ENCODE measurements at places on chromosomes 2 and 18.

GRCh38 chr18:59877361-59877760 lies 22.4 kb upstream of the PMAIP1 start:
- DNase-seq, result no peak

DNA sequence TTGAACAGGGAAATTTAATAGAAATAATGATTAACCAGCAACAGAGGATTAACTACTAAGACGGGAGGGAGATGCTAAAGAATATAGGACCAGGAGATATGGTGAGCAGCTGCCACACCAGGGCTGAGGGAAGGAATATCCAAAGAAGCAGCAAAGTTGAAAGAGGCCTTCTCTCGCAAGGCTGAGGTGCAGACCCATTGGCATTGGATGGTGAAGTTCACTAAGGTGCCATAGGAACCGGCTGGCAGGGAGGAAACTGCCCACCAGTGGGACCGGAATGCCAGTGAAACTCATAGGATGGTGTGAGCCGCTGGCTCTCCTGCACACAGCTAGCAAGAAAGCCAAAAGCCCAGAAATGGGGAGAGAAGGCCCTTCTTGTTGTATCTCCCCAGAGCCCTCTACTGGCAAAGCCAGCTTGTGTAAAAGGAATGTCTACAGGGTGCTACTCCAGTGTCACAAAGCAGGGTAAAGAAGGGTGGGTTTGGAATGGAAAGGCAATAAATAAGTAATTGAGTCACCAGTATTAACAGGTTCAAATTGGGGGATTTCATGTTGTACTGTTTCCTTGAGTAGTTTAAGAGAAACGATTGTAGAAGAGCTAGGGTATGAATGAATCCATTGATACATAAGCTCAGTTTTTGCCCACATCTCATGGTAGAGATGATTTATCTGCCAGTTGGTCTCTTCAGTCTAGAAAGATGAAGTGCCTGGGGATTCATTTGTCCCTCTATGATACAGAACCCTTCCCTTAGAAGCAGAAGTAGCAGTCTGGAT lies 36.0 kb downstream of the FARP2 start:
- DNase-seq, result peak; percentile 44

DNA sequence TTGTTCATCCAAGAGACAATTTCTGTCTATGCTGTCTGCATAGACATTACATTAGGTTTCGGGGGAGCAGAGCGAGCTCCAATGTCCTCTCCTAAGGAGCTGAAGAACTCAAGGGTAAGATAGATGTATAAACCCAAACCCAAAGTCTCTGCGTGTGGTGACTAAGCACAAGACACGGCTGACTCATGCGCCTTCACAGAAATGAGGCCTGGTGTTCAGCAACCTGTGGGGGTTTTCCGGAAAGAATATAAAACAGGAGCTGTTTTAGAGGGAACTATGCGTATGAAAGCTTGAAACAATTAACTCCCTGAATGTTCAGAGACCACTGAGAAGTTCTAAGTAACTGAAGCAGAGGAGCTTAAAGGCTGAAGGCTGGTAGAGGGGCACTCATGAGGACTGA lies 154.7 kb downstream of the SOX11 start:
- no peak for DNase-seq

- no peak for DNase-seq
Observed at GRCh38 chr2:113922335-113922734, 32.4 kb downstream of the ACTR3 start.

DNA sequence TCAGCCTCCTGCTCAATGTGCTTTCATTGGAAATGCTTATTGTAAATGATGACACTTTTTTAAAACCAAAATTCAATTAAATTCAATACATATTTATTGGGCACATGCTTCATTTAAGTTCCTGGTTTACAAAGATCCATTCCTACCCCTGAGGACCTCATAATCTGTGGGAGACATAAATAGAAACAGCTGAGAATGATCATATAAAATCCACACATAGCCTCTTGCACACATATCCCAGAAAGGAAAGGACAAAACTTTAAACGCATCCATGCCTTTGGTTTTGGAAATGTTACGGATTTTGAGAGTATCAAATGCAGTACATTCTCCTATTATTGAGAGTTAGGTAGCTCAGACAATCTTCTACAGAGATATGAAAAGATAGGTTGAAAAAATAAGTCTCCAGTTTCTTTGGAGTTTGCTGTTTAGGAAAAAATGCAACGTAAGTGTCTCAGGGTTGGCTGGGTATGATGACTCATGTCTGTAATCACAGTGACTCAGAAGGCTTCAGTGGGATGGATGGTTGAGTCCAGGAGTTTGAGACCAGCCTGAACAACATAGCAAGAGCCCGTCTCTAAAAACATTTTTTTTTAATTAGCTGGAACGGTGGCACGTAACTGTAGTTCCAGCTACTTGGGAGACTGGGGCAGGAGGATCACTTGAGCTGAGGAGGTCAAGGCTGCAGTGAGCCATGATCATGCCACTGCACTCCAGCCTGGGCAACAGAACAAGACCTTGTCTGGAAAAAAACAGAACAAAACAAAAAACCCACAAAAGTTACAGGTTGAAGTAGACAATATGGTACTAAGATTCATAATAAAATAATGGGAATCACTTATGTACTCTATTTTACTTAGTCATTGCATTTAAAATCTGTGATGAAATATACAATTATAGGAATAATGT lies 3.9 kb upstream of the PRELID3A start:
- DNase-seq, result no peak

- peak; percentile 11 for DNase-seq
Observed at GRCh38 chr2:108960006-108960405, 29.0 kb downstream of the EDAR start.

- no peak for DNase-seq
Observed at GRCh38 chr2:205609113-205609512, 73.2 kb upstream of the NRP2 start.

- no peak for DNase-seq
Observed at GRCh38 chr18:27848336-27848735, 328.6 kb downstream of the CDH2 start.

GRCh38 chr2:193469251-193469650 lies 1274.5 kb upstream of the TMEFF2 start:
- no peak for DNase-seq

DNA sequence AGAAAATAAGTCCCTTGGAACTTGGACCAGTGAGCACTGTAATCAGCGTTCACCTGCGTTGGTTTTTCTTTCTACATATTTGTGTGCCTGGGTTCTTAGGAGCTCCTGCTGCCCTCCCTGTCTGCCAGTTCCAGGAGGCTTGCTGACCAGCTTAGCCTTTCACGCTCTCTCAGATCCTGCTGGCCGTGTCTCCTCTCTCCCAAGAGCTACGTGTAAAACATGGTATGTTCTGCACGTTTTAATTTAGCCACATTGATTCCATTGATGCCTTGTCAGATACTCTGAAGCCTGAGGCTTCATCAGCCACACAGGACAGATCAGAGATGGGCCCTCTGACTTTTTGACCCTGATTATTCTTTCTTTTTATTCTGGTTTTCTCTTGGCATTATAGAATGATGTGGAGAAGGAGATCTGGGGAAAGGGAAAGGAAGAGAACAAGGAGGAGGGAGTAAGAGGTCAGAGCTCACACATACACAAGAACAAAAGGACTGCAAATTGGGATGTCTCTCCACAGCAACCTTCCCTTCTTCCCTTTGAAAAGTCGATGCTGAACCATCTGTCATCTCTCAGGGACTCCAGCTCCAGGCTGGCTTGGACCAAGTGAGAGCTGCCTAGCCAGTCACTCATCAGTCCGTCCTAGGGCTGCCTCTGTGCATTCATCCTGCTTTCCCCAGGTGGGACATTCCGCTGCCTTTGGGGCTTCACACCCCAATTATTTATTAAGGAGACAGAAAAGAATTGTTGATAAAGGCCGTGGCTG lies 152.8 kb downstream of the PIK3C3 start:
- DNase-seq, result no peak

DNA sequence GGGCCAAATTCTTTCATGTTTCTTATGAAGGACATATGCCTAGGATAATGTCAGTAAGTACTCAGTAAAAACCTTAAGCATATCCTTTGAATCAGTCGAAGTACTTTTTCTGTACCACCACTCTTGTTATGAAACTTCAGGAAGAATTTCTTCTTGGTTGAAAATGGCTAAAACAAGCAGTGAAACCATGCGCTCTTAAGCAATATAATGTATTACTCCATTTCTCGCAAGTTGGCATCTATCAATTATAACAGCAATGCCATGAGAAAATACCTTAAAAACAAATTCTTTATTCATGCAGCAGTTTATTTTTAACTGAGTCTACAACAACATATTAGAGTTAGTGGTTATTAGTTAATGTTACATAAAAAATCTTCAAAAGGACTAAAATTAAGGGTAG lies 41.0 kb downstream of the SLC66A3 start:
- no peak for DNase-seq

DNA sequence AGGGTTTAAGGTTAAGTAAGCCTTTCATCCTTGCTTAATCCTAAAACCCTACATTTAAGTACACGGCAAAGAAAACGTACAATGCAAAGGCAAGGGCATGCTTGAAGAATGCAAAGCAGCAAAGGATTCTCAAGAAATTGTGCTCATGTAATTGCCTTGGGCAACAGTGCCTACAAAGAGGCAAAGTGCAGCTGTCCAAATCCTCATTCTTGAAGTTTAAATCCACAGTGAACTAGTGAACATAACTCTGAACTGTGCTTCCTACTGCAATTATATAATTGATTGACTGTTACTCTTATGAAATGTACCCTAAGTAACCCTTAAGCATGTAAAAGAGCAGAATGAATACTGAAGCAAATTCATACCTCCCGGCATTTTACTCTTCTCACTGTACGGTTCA lies 85.4 kb downstream of the MAP3K20 start:
- DNase-seq, result no peak

- DNase-seq, result peak; percentile 25
Observed at GRCh38 chr2:8312221-8312620, 369.6 kb upstream of the ID2 start.

DNA sequence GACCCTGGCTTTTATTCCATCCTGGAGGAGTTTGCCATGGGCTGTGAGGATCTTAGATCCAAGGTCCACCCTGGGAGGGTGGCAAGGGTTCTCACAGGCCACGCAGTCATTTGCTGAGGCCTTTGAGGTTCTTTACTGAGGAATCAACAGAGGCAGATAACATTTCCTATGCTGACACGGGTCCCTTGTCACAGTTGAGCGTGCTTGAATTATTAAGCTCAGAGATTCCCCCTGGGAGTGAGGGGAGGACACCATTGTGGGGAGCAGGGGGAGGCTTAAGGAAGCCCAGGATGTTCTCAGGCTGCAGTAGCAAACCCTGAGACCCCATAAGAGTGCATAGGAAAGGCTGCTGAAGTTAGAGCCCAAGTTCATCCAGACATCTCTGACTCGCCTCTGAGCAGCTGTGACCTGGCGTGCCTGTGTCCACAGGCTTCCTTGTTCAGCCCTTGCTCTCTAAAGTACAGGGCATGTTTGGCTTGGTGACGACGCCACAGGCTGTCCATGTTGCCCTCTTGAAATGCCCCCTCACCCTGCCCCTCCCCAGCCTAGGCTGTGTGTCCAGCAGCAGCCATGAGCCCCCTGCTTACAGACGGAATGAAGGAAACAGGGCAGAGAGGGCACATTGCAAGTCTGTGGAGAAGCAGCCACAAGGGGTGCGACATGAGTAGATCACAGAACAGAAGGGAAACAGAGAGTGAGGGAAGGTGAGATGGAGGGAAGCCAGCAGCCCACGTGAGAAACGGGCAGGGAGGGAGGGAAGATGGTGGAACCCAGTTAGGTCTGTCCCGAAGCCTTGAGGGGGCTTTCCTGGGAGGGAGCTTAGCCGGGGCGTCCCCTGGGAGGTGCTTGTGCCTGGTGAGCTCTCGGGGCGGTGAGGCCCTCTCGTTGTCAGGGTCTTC lies 34.0 kb downstream of the NAPG start:
- DNase-seq, result peak; percentile 24

DNA sequence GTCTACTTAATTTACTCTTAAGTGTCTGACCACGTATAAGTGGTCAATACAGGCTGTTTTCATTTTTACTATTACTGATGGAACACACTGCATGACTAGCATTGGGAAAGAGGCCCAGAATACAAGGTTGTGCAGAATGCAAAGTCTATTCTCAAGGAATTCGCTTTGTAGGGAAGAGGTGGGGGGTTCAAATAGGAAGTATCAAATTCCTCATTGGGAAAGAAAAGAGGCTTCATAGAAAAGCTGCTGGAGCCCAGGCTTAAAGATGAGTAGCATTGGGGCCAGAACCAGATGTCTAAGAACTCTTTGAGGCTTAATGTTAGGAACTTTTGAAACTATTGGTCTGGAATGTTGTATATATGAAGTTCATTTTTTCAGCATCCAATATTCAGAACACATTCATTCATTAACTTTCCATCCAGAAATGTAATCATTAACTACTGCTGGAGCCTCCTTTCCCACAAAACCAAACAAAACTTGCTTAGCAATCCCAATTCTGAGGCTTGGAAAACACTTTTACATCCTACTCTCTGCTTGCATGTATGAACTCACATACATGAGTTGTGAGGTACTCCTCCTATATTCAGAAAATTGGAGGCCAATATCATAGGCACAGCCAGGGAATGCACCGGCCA lies 994 bp upstream of the LRATD1 start:
- no peak for DNase-seq

DNA sequence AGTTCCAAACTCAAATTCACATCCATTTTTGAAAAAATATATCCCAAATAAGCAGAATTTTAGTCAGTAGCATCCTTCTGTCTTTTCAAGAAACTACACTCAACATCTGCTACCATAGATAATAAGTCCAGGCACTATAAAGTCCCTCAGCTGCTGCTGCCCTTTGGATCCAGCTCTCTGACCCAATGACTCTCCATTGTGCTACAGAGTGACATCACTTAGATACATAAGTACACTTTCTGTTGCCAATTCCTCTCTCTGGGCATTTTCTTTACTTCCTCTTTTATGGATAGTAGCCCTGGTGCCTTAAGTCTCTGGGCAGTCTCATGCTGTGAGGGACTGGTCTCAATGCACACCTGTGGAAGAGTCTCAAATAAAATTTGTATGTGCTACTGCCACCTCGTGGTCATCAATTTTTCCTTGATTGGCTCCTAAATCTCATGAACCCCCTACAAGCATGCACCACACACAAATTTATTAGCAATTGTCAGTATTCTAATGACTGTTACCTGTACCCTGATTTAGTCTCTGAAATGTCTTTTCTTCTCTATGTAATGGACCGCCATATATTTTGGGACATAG lies 219.2 kb downstream of the LRP1B start:
- peak; percentile 70 for DNase-seq

- DNase-seq, result no peak
Observed at GRCh38 chr18:45050712-45051601, 370.3 kb downstream of the SETBP1 start.

- no peak for DNase-seq
Observed at GRCh38 chr2:119694845-119695521, 16.0 kb downstream of the TMEM177 start.

GRCh38 chr2:214774108-214774507 lies 35.4 kb downstream of the BARD1 start:
- no peak for DNase-seq

DNA sequence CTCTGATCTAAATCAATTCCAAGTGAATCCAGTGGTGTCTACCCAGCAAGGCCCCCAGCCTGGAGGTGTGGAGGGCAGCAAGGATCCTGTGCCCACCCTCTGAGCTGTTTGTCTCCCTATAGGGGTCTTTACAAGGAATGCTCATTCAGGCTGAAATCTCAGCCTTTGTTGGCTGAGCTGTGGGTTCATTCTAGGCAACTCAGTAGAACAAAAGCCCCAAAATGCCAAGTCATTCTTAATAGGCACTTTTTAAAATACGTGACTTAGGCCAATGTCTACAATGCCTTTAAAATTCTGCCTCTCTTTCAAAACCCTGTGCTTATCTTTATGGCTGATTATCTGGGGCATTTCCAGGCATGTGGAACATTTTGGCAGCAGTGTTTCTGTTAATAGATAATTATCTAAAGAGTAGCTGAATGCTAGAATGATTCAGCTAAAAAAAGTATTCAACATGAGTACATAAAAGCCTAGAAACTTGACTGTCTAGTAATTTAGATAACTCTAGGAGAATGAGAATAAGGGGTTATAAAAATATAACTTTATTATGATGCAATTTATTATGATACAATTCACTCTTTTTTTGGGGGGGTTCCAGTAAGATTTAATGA lies 7.4 kb downstream of the UGT1A6 start:
- DNase-seq, result no peak

Data from NAMALWA (cell line).